ENCODE measurements at places on chromosomes 2 and 18.

DNA sequence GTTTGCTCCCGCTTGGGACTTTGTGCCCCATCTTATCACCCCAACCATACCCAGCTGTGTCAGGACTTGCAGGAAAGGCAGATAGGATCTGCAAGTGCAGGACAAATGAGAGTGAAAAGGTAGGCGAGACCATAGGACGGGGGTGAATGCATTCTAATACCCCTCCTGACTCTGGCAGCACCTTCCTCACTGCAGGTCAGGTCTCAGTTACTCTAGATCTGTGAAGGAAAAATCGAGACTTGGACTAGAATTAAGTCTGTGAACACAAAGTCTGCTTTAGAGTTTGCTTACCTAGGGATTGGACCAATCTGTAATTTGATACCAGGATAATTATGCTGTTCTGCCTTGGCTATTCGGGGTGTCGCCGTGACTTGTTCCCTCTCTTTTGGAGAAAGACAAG is 19.7 kb downstream of the NT5DC4 start:
- DNase-seq: no peak

- no peak for DNase-seq
Observed at GRCh38 chr2:136085453-136086209, 32.3 kb downstream of the CXCR4 start.

DNA sequence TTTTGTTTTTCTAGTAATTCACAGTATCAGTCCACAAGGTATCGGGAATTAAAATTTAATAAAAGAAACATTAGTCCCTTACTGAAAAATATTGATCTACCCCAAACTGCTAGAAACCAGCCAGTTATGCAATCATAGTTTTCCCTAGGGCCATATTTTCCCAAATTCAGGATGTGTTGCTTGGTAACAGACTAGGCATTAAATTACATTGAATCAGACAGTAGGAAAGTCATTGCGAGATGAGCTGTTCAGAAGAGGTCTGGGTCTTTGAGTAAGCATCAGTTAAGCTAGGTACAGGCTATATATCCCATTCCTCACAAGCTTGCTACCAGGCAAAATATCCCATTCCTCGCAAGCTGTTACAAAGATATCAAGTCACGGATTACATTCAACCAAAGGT is 123.0 kb upstream of the CCDC150 start:
- DNase-seq: peak; percentile 21

- no peak for DNase-seq
Observed at GRCh38 chr18:76410033-76410432, 85.0 kb downstream of the ZNF516 start.

GRCh38 chr2:128667391-128667790 is 348.7 kb upstream of the HS6ST1 start:
- no peak for DNase-seq

Data from fibroblast of skin of right biceps (primary cell).